ENCODE measurements at places on chromosomes 1 and 21. TPM values are rescaled to one million over a fixed set of nuclear protein-coding genes. Genes with fewer than 3 reads are reported as not detected.
A peak's percentile ranks its signal among the peaks of the same experiment; 100 is the strongest.

Gene CCDC185
- not detected for total RNA-seq

DNA sequence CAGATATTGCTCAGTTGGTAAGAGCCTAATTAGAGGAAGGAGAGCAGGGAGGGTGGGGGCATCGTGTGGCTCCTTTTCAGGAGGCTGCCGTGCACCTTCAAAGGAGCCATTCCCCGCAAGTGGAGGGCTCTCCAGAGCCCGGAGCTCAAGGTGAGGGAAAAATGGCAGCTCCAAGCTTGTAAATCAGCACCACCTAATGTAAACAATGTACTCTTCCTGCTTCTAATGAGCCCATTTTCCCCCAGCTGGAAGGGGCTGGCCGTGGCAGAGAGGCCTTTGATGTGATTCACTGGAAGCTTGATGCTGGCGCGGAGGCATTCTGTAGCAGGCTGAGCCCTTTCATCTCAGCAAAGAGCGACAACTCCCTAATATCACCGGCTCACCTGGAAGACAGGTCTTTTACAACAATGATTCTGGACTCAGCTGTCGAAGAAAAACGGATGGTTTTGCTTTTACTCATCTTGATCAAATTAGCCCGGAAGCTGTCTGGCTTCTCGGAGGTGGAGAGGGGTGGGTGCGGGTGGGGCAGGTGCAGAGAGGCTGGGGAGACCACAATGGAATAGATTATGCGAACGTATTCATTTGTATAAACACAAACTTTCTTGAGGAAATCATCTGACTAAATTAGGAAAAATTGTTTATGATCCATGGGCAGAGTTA is 112.5 kb downstream of the RRAGC start:
- H3K27ac ChIP-seq, result no peak overlapping the region
- H3K4me1 ChIP-seq, result peaks cover 6% of the 10 kb centered on the region
- peaks cover 4% of the 10 kb centered on the region for H3K27me3 ChIP-seq
- no peak for DNase-seq
- no peak overlapping the region for H3K4me3 ChIP-seq

DNA sequence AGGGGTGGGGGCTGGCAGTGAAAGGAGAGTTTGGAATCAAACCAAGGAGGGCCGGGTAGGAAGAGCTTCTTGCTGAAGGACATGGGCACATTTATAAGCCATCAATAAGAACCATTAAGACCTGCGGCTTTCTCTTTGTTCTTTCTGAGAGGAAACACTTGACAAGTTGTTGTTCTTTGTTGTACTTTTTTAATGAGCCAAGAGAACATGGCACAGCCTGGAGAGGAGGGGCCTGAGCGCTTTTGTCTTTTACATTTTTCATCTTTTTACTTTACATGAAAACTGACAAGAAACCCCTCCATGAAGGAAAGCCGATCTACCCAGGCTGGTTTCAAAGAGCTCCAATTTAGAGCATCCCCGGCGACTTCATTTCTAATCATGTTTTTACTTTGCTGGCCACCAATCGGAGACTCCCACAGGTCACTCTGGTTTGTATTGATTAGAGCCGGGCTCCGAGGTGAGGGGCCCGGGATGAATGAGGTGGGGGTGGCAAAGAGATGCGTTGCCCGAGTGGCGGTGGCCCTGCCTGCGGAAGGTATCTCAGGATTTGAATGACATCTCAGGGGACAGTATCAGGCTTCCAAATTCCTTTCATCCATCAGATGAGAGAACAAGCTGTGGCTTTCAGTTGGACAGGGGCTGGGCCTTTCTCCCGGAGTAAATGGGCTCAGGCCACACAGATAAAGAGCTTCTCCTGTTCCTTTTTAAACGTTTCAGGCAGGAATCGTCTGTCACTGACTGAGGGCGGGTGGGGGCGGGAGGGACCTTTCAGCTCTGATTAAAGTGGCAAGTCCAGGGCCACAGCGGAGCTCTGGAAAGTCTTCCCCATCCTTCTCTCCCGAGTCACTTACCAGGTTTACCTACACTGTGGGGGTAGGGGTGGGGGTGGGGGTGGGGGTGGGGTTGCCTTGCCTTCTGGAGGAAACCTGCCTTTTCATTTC is 138.8 kb upstream of the ARHGEF16 start:
- H3K4me3 ChIP-seq, result no peak overlapping the region
- peaks cover 8% of the 10 kb centered on the region for H3K4me1 ChIP-seq
- peaks cover 4% of the 10 kb centered on the region for H3K27me3 ChIP-seq
- no peak overlapping the region for H3K27ac ChIP-seq
- no peak for DNase-seq

Gene C1orf105
- total RNA-seq, result not detected

DNA sequence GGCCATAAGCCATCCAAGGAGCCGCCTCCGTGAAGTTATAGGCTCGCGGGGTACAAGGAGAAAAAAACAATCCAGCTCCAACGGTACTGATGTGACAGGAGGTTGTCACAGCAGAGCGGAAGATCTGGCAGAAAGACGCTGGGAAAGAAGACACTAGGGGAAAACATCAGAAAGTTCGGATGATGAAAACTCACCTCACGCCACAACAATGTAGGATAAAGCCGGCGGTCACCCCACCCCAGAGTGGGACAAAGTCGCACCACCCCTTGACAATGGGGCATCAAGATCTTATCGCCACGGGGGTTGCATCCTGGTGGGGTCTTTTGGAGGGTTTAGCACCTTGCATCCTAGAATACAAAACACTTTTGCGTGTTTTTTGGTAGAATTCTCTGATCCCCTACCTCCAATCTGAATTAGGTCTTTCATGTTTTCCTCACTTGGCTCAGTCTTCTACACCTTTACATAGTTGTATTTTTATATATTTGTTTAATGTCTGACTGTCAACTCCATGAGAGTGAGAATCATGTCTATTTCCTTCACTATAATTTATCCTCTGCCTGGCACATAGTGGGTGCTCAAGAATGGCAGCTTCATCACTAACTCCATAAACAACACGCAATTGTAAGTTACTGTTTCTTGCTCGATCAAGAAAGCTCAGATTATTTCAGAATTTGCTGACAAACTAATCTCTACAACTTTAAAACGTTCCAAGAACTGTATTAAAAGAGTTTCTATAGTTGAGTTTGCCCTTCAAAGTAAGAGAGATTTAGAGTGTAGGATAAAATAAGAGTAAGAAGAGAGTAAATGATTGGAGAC is 611 bp upstream of the ZSWIM5 start:
- DNase-seq, result no peak
- H3K27me3 ChIP-seq, result peaks cover 47% of the 10 kb centered on the region
- peaks cover 14% of the 10 kb centered on the region for H3K4me1 ChIP-seq
- H3K36me3 ChIP-seq, result no peaks in the 10 kb centered on the region

DNA sequence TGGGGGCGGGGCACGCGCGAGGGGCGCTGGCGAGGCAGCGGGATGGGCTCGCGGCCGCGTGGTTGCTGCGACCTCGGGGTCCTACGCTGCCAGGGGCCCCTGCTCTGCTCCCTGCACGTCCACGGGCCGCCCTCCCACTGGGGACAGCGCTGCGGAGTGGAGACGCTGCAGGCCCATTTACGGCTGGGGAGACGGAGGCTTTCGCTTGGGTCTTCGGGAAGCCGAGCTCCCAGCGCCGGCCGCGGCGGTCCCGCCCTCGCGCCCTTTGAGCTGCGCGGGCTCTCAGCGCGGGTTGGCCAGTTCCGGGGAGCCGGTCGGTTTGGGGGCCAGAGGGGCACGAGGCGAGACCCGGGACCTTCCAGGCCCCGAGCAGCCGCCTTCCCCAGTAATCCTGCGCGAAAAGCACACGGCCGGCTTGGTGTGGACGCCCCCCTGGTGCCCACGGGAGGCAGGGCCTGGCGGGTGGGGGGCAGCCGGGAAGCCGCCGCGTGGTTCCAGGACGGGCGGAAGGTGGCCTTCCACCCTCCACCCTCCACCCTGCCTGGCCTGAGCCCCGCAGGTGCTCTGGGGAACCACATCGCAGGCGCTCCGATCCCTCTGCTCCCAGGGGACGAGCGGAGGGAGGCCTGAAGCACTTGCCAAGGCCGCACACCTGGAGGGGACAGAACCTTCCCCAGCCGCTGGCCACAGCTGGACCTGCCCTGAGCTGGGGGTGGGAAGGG is 570 bp upstream of the PEX10 start:
- no peak for DNase-seq
- H3K36me3 ChIP-seq, result peaks cover 9% of the 10 kb centered on the region
- no peak overlapping the region for H3K27ac ChIP-seq
- H3K4me3 ChIP-seq, result peak overlapping the region; percentile 71
- no peaks in the 10 kb centered on the region for H3K27me3 ChIP-seq
- peaks cover 27% of the 10 kb centered on the region for H3K4me1 ChIP-seq

Data from activated T-helper 2 cell treated with anti-CD3 and anti-CD28 coated beads, Interferon-gamma antibody, Interleukin-2, Interleukin-4, amounts not matched to agents 10 μg/mL and 5 μg/mL and 100 μg/mL, durations not matched to agents 14 hours and 24 hours and 36 hours (primary cell).